Neural cell (in vitro differentiated cells): ENCODE measurements at places on chromosomes 4 and X. TPM values are rescaled to one million over a fixed set of nuclear protein-coding genes. Genes with fewer than 3 reads are reported as not detected.

Gene TRAM1L1
- polyA plus RNA-seq: 17.0 and 18.2 TPM in 2 replicates

Gene UCHL1
- 5,099 and 5,212 TPM in 2 replicates for polyA plus RNA-seq

Gene HNRNPH2
- 136 and 167 TPM in 2 replicates for polyA plus RNA-seq

Gene CFI
- polyA plus RNA-seq: not detected in 2 replicates

Gene ELF2
- polyA plus RNA-seq: 105 and 116 TPM in 2 replicates

Gene SPANXN2
- polyA plus RNA-seq: not detected in 2 replicates
